EH (cell line): ENCODE measurements at places on chromosomes 3 and 15.

GRCh38 chr15:57328897-57329296 is 47.4 kb upstream of the CGNL1 start:
- DNase-seq, result no peak

GRCh38 chr3:134753999-134754742 is 40.9 kb upstream of the EPHB1 start:
- peak; percentile 3 for DNase-seq

DNA sequence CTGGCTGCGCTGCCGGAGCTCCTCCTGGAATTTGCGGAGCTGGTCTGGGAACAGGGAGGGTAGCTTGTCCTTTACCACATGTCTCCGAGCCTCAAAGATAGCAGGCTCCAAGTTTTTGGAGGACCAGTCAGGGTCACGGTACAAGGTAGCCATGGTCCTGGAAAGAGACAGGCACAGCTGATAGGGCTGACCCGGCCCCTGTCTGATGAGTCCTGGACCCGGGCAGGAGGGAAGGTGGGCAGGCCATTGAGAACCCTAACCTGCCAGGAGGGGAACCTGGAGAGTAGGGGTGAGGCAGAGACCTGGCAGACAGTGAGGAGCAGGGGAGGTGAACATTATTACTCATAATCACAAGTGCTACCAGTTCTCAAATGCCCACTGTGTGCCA is 20.4 kb upstream of the EHD4 start:
- no peak for DNase-seq

GRCh38 chr15:76663529-76663928 is 241.6 kb downstream of the SCAPER start:
- no peak for DNase-seq

DNA sequence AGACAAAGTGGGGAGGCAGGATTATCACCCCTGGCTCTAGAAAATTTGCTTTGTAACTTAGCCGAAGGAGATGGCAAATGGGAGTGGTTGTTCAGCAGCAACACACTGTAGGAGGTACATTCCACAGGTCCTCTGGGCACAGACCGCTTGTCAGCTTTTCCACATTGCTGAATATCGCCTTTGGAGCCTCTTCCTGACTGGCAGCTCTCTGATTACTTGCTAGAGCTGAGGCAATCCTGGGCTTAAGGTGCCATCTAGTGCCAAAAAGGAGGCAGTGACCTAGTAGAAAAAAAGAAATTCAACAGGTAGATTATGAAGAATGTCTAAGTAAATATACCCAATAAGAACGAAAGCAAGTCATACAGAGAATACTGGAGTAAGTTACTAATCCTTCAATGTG is 13.1 kb upstream of the SCN5A start:
- peak; percentile 54 for DNase-seq

DNA sequence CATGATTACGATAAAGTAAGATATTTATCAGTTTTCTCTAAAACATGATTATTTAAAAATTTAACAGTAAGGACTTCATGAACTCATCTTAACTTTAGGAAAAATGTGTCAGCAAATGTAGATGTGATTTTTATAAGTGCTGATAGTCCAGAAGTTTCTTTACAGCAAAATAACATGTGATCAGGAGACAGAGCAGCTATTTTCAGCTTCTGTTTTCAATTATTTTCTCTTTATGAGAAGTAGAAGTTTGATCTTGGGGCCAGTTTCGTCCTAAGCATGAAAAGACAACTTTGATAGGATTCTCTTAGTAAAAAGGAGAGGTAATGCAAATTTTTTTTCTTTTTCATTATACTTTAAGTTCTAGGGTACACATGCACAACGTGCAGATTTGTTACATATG is 96.5 kb upstream of the TSPAN3 start:
- no peak for DNase-seq

DNA sequence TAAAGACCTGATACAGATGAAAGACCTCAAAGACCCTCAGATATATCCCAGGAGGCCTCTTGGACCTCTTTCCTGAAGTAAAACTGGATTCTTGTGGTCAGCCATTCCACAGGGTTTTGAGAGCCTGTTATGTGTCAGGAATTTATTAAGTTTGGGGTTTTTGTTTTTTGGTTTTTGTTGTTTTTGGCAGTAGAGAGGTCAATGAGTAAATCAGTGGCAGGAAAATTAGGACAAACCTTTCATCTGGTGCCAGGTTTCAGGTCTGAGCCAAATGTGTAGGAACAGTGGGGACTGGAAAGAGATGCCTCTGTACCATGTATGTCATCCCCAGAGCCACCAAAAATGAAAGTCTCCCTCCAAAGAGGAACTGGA is 520.4 kb upstream of the MDFIC2 start:
- DNase-seq, result peak; percentile 88

- DNase-seq, result no peak
Observed at GRCh38 chr3:138591392-138591791, 2.7 kb downstream of the CEP70 start.
